ENCODE measurements at places on chromosomes 2 and 18. TPM values are rescaled to one million over a fixed set of nuclear protein-coding genes. Genes with fewer than 3 reads are reported as not detected.

DNA sequence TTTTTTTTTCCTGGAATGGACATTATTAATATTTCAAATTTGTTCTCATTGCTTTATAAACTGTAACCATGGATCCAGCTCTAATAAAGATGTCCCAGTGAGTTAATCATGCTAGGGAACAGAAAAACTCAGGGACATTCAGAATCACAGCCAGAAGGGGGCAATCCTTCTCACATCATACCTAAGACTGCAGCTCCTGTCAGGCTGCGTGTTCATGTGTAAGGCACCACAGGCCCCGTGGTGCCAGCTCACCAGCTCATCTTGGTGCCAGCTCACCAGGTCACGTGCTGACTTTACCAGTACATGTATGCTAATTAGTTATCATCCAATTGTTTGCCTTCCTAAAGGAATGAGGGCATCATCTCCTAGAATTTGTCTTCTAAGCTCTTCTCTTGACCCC is 84.7 kb upstream of the NEDD4L start:
- no peak for DNase-seq

TMEM37 gene
- 2.9 TPM for total RNA-seq

- no peak for DNase-seq
Observed at GRCh38 chr2:12032975-12033374, 286.5 kb downstream of the LPIN1 start.

GRCh38 chr2:101500180-101500579 is 25.3 kb upstream of the RFX8 start:
- DNase-seq: no peak

DNA sequence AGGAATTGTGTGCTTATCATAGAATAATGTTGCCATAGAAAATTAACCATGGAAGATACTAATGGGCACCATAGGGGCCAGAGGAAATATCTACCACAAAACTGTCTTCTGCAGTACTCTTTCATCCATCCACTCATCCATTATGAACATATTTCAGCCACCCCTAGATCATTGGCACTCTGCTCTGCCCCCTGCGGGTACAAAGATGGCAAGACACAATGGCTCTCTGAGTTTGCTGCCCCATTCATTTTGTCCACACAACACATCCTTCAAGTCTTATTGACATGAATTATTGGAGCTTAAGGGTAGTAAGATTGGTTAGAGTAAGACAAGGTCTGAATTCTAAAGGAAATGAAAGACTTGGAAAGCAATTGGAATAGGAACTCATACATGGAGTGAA is 1224.7 kb upstream of the CELF4 start:
- no peak for DNase-seq

NLRC4 gene
- total RNA-seq: 4.0 TPM

DNA sequence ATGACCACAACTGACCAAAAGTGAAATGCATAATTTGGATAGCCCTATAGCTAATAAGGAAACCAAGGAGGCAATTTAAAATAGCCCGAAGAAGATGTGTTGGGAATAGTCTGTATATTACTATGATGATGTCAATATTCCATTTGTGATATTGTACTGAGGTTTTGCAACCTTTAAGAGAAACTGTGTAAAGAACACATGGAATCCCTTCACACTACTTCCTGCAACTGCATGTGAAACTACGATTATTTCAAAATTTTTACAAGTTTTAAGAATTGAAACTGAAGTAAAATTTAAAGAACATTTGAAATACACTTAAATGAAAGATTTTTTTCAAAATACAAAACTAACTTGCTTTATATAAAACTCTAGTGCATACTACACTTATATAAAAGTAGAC is 504.3 kb upstream of the ID2 start:
- DNase-seq: no peak

CD207 gene
- total RNA-seq: 0.42 TPM

IL36RN gene
- total RNA-seq: not detected

DNA sequence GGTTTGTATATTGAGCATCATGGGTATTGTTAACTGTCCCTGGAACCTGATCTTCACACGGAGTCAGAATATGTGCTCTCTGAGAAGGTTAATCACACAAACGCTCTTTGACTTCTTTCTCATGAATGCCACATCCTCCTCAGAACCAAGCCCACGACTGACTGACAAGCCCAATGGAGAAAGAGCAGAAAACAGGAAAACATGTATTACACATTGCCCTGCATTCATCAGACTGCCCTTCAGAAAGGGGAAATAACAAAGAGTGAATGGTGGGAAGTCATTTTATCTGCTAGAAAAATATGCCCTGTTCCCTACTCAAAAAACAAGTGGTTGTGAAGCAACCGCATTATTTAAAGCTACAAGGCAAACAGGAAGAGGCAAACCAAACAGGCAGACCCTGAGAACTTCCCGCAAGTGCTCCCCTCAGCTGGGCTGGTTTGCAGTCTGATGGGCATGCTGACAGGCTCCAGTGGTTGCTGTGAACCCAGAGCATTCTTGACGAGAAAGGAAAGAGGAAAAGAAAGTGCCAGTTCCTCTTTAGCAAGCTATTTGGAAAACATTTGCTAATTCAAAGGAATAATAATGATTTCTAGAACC is 172.9 kb upstream of the SETBP1 start:
- peak; percentile 84 for DNase-seq

DNA sequence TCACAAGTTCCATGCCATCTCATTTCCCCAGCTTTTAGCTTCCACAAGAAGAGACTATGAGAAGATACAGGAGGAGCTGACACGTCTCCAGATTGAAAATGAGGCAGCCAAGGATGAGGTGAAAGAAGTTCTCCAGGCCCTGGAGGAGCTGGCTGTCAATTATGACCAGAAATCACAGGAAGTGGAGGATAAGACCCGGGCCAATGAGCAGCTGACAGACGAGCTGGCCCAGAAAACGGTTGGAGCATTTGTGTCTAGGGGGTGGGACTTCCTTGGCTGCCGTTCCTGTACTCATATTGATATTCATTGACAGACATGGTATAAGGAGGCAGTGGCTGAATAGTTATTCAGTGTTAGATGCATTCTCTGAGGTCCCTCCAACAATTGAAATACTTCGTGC is 57.2 kb upstream of the LYPD6B start:
- no peak for DNase-seq

TRIM43 gene
- not detected for total RNA-seq

DNA sequence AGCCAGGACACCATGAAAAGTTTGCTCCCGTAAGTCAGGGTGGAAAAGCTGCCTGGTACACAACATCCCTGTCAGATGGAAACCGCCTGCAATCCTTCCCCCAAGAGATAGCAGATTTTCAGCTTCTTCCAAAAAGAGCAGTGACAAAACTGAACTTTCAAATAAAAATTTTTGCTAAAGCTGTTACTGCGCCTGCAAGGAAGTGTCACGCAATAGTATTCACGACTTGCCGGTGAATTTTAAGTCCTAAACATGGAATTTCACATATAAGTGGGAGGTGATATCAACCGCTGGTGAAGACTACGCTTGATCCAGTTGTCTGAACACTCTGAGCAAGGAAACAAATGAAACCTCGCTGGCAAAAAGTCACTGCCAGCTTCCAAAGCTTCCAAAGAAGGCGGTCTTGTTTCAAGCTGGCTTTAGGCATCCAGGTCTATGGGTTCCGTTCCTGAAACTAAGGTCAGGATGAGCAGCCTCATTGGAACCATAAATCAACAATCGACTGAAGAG is 2.8 kb downstream of the COL6A3 start:
- no peak for DNase-seq

SCYGR3 gene
- not detected for total RNA-seq

KIF1A gene
- 0.37 TPM for total RNA-seq

- DNase-seq: no peak
Observed at GRCh38 chr2:179703702-179704101, 157.7 kb downstream of the ZNF385B start.

- DNase-seq: no peak
Observed at GRCh38 chr2:152033011-152033925, 65.6 kb downstream of the CACNB4 start.

All from posterior vena cava (tissue), 2 donors.